ENCODE measurements at places on chromosomes 4 and X.

GRCh38 chrX:13852001-13852695, 35.3 kb upstream of the GPM6B start:
- DNase-seq, result no peak

- no peak for DNase-seq
Observed at GRCh38 chr4:148261848-148262247, 180.4 kb downstream of the NR3C2 start.

- no peak for DNase-seq
Observed at GRCh38 chr4:4384837-4385236, 2.1 kb upstream of the NSG1 start.

- no peak for DNase-seq
Observed at GRCh38 chrX:17409566-17410290, 34.7 kb downstream of the NHS start.

DNA sequence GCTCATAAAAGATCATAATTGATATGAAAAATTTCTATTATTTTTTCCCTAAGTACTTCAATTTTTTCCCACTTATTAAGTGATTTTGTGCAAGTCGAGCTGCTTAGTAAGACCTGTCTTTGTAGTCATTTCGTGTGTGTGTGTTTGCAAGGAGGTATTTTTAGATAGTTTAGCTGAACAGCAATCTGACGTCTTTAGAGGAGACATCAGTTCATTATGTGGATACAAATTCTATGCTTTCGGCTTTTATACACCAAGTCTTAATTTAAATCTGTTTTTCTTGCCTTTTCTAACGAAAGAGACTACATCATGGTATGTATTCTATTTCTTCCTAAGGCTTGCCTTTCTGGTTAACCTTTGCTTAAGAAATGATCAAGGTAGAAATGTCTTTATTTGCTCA, 179.4 kb downstream of the RAPGEF2 start:
- DNase-seq, result no peak

- DNase-seq, result no peak
Observed at GRCh38 chr4:71186566-71187403, 152.0 kb upstream of the SLC4A4 start.

- DNase-seq, result no peak
Observed at GRCh38 chr4:73259571-73260090, 1.0 kb upstream of the ANKRD17 start.

GRCh38 chr4:109977854-109978501, 65.3 kb downstream of the EGF start:
- no peak for DNase-seq

DNA sequence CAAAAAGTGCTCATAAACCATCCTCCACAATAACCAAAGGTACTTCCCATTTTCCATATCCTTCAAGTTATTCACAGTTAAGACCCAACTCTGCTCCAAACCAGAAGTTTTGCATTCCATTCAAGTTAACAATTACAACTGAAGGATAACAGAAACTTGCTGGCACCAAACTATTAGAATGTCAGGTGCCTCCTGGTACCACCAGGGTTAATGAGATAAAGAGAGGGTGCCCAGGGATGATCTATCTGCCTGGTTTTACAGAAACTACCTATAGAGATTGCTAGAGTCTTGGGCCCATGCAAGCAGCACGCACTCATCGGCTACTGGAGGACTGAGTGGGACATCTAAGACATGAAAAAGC, 114.6 kb downstream of the RBM47 start:
- DNase-seq, result peak; percentile 51

GRCh38 chr4:40800064-40800463, 50.3 kb downstream of the NSUN7 start:
- DNase-seq, result no peak

- DNase-seq, result no peak
Observed at GRCh38 chr4:141371206-141371605, 150.5 kb downstream of the ZNF330 start.

- no peak for DNase-seq
Observed at GRCh38 chr4:91087743-91088142, 960.5 kb downstream of the CCSER1 start.

- no peak for DNase-seq
Observed at GRCh38 chr4:106978046-106978774, 57.9 kb downstream of the DKK2 start.

DNA sequence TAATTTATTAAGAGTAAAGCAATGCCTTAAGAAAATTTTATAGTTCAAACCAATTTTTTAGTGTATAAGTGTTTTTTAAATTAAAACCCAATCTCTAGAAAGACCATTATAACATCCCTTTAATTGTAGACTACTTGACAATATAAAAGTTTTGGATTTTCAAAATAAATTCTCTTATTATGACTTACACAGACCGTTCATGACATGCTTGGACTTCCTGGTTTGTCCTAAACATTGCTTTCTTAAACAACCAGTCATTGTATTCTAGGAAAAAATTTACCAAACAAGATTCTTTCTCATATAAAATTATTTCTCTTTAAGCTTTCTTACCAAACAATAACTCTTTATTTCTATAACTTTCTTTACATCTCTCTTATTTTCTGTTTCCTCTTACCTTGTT, 49.0 kb upstream of the CXorf51A start:
- DNase-seq, result no peak

DNA sequence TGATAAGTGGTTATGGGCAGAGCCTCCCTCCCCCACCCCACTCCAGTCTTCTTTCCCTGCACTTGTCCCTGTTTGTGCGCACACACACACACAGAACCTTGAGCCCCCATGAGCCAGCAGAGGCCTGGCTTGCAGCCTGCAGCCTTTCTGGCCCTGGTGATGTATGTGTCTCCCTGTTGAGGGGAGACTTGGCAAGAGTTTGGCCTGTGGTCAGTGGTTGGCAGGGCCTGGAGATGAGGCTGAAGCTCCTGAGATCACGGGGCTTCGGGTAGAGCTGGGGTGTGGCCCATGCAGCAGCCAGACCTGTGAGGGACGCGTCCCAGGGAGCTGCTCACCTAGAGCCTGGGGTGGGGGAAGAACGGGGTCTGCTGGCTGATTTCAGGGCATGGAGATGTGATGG, 2.3 kb downstream of the GPR173 start:
- no peak for DNase-seq

GRCh38 chrX:78532363-78532762, 126.8 kb downstream of the RTL3 start:
- no peak for DNase-seq

- no peak for DNase-seq
Observed at GRCh38 chrX:103823591-103823990, 8.5 kb downstream of the RAB9B start.

- no peak for DNase-seq
Observed at GRCh38 chr4:122479935-122480416, 23.5 kb upstream of the IL2 start.

- no peak for DNase-seq
Observed at GRCh38 chr4:24054910-24055309, 165.1 kb upstream of the PPARGC1A start.

DNA sequence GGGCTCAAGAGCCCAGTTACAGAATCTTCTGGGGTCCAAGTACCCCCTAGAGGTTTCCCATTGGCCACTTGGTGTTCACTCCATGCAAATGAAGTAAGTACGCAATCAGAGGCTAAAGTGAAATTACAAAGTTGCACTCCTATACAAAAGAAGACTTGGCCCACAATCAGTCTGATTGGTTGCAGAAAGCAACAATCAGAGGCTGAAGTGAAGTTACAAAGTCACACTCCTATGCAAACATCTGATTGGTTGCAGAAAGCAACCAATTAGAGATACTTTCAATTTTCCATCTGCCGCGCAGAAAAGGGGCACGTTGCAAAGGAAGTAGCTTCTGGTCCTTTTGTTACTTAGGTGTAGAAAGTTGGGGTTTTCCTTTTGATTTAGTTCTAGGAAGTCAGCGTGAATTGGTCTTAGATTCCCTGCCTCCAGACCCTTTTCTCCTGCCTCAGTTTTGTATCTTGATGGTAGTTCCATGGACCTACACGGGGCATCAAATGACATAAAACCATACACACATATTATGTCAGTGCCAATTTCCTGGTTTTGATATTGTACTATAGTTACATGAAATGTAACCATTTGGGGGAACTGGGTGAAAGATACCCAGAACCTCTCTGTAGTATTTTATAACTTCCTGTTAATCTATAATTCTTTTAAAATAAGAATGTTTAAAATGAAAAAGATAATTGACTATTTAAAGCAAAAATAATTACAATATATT, 12.4 kb upstream of the PIN4 start:
- DNase-seq, result no peak

Data from epithelial cell of prostate (primary cell).